Dermis microvascular lymphatic vessel endothelial cell (primary cell): ENCODE measurements at places on chromosomes 12 and 14.

DNA sequence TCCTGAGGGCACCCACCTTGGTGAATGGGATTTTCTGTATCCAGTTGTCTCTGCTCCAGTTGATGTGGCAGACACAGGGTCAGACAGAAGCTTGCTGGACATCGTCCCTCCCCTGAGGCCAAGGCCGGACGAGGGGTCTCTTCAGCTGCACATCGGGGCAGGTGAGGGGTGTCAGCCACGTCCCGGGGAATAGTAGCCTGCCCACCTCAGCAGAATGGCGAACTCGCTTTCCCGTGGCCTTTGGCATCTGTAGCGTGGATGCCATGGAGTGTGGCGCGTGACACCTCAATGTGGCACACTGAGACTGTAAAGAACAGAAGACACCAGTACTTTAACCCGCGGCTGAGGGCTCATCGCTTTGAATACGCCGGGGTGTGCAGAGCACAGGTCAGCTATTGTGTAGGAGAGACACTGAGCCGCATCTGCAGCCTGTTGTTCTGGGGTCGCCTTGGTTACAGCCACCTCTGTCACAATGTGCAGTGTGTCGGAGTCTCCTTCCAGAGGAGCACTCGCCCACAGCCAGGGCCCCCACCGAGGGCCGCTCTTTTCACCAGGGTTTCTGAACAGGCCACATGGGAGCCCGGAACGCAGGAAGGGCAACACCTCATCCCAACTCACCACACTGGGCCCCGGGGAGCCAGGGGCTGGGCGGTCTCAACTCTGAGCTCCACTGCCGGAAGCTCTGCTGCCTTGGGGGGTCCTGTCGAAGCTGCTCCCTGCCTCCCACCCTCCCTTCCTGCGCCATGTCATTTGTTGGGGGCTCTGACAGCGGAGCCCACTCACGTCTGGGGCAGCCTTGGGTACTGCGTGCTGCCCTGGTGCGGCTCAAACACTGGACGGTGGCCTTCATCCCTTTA is 77.0 kb downstream of the ADGRD1 start:
- DNase-seq, result no peak

DNA sequence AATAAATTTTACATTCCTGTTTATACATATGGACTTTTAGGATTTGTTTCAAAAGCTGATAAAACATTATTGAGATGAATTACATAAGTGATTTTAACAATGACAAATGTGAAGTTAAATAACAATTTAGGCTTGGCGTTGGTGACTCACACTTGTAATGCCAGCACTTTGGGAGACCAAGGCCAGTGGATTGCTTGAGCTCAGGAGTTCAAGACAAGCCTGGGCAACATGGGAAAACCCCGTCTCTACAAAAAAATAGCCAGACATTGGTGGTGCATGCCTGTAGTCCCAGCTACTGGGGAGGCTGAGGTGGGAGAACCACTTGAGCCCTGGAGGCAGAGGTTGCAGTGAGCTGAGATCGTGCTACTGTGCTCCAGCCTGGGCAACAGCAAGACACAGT is 7.4 kb downstream of the ACOT2 start:
- no peak for DNase-seq

DNA sequence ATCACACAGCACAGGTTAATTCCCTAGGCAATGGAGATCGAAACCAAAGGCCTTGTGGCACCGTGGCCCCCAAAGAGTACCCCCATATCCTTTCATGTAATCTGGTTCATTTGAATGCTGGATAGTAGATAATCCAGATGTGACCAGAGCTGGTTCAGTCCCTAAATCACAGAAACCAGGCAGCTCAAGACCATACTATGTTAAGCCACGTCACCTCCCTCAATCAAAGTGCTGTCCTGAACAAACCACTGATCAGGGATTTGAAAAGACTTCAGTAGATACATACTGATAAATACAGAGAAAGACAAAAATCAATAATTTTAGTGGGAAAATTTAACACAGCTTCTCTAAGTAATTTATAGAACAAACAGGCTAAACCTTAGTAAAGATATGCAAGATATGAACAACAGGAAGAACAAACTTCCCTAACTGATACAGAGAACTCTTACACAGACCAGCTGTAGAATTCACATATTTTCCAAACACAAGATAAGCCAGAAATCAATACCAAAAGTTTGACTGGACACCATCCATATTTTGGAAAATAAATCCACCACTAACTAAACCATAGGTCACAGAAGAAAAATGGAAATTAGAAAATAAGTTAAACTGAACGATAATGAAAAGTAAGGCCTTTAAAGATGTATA is 67.1 kb downstream of the BCAT1 start:
- no peak for DNase-seq

GRCh38 chr12:88931598-88931997 is 351.3 kb upstream of the KITLG start:
- no peak for DNase-seq

GRCh38 chr12:108418164-108418890 is 79.2 kb upstream of the CMKLR1 start:
- no peak for DNase-seq

DNA sequence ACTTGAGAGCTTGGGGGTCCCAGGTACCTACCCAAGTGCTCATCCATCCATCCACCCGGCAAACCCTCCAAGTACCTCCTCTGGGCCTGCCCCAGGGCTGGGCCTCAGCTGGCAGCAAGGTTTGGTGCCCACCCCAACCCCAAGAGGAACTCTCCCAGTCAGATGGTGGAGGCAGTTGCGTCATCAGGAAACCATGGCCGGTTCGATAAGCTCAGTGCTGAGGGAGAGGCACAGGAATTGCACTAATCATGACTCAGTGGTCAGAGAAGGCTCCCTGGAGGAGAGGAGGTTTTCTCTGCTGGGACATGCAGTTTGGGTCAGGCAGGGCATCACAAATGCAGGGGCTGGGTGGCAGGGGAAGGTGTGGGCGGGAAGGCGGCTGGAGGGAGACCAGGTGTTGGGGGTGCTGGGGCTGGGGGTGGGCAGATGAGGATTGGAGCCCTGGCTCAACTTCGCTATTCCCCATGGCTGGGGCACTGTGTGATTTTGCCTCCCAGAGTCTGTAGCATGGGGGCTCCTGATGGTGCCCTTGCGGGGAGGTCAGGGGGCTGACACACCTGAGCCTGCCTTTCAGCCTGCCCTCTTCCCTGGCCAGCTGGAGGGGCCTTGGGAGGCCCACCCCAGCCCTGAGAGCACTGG is 32.2 kb downstream of the SH2B3 start:
- DNase-seq, result no peak

DNA sequence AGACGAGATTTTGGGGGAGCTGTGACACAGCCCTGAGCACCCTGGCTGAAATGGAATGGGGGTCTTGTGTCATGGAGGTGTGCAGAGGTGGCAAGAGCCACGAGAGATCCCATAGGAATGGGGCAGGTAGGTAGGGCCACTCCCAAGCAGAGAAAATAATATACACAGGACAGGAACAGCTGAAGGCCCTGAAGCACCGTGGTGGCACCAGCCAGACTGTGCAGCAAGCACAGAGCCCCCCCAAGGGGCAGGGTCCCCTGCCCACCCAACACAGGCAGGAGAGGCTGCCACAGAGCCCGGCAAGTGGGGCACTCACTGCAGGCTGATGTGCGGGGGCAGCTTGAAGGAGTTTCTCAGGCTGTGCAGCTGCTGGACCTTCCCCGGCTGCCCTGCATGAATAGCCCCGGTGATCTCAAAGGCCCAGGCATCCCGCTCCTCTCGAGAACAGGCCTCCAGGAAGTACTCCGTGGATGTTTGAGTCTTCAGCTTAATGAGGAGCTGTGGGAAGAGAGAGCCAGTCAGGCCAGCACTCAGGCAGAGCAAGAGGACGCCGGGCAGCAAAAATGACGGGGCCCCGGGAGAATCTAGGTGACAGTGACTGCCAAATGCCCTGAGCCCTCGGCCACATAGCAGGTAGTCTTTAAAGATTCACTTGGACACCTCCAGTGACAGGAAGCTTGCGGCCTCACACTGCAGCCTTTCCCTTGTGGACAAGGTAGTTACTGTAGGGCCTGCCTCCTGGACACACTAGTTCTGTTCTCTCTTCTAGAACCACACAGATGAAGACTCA is 16.7 kb downstream of the PLEK2 start:
- DNase-seq, result no peak
